ENCODE measurements at places on chromosomes 3 and 15.

DNA sequence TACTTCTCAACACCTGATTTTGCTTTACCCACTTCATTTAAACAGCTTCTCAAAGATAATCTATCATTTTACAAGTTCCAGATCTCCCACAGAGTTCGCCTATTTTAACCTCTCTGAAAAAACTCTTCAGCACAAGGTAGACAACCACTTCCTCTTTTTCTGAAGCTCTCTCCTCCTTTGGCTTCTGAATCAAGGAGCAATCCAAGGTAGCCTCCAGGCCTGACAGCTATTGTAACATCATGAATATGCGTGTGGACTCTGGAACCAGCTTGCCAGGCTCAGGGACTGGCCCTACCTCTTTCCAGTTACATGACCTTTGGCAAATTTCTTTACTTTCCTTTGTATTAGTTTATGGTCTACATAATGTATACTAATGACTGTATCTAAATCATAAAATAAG is 405.9 kb upstream of the ZNF385D start:
- no peak for DNase-seq

- no peak for DNase-seq
These were observed 6.3 kb upstream of the CTSH start for GRCh38 chr15:78950902-78951840.

DNA sequence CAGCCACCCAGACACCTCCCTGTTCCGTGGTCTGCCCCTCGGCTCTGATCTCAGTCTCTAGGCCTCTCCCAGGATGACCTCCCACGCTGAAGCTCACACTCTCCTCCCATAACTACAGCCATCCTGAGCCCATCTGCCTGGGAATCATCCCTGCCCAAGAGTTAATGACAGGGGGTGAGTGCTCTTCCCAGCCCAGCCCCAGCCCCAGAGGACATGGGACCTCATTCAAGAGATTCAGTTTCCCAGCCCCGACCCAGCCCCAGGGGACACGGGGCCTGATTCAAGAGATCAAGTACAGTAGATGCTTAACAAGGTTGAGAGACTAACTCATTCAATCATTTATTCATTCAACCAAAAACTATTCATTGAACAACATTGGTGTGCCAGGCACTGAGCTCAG is 272.0 kb downstream of the XXYLT1 start:
- no peak for DNase-seq

DNA sequence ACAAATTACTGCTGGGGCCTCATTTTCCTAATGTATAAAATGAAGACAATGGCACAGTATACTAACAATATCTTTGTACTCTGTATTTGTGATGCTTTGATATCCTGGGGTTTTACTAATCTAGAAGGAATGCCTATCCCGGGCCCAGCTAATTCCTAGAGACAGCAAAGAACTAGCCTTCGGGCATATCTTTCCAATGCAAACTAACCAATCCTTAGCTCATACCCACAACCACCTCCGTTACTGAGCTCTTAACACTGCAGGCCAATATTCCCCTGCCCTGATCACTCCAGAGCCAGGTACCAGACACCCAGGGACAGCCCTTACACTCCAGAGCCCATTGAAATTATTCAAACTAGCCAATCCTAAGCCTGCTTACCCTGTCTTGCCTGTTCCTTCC is 309.0 kb downstream of the ULK4 start:
- DNase-seq, result no peak

- no peak for DNase-seq
These were observed 132.5 kb downstream of the MAP2K5 start for GRCh38 chr15:67674983-67675382.

GRCh38 chr3:52402101-52402521 is 42.8 kb downstream of the SEMA3G start:
- no peak for DNase-seq

GRCh38 chr3:49680493-49681231 is 6.5 kb downstream of the APEH start:
- DNase-seq, result no peak

DNA sequence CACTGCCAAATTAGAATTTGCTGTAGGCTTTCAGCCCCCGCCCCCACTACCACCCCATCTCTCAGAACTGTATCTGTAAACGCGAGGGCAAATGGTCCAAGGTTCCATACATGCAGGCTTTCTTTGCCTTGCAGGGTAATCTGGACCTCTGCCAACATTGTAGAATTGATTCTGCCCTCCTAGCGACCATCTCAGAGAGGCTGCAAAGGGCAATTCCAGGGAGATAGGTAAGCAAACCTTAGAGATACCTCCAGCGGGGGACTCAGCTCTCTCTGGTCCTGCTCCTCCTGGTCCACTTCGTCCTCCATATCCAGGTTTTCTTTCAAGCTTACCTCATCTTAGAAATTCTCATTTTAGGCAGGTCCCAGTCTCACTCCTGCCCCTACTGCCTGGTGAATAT is 64.4 kb downstream of the SLMAP start:
- DNase-seq, result no peak

DNA sequence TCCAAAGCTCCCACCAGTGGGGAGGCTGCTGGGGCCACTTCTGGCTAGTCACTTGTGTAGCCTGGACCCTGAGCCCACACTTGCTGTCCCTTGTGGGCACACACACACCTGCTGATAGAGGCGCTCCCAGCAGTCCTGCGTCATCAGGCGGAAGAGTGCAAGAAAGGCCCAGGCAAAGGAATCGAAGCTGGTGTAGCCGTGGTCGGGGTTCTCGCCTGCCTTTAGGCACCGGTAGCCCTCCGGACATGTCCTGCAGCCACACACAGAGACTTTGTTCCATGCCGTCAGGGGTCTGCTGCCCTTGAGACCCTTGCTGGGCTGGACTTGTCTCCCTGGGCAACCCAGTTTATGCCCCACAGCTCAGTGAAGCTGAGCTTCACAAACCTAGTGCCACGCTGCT is 42.9 kb downstream of the SCN5A start:
- DNase-seq, result no peak

GRCh38 chr15:88882785-88883184 is 12.6 kb downstream of the HAPLN3 start:
- no peak for DNase-seq

- no peak for DNase-seq
These were observed 269.9 kb downstream of the AGBL1 start for GRCh38 chr15:86349565-86349964.
